ENCODE measurements at places on chromosomes 3 and 15.

GRCh38 chr3:184737641-184738505, 26.0 kb upstream of the MAGEF1 start:
- no peak for DNase-seq

- DNase-seq: no peak
Observed at GRCh38 chr3:191066669-191067068, 132.4 kb upstream of the OSTN start.

DNA sequence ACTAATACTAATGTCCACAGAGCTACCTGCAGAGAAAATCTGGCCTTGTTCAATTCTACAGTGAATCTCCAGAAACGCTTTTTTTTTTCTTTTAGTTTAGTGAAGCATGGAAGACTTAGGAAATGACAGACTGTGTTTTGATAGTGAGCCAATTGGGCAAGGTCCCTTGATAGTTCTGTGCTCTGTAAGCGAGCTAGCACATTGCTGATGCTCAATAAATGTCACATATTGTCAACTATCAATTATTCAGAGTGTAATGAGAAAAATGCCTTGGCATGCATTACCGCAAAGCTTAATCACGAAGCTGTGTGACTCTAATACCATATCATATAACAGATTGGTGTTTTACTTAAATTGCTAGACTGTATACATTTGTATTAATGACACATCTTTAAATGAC, 5.2 kb upstream of the C3orf85 start:
- DNase-seq: no peak

DNA sequence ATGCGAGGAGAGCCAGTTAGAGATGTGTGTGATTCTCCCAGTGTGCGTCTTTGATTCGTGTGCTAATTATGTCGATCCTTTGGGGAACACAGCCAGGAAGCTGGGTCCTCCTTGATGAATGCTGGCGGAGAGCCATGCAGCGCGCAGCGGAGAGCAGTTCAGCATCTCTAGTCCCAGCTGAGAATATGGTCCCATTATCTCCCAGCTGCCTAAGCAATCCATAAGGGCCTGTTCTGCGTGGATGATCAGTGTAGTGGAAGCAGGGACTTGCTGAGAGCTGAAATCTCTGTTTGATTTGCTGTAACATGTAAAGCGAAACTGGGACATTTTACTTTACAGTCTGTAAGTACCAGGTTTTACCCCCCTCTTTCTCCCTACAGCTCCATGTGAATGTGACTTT, 412.7 kb downstream of the CNTN4 start:
- no peak for DNase-seq

- no peak for DNase-seq
Observed at GRCh38 chr3:180416111-180416594, 185.8 kb upstream of the TTC14 start.

DNA sequence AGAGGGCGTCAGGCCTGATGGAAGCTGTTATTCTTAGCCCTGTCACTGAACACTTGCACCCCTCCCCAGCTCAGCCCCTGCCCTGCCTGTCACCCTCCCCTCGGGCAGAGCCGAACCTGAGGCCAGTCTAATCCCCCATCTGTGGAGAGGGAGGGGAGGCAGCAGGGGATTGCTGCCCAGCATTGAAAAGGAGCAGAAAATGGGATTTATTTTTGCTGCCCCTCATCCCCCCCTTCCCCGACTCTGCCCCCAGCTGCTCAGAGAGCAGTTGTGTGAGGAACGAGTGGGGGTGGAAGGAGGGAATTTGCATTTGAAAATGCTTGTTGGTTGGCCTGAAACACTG, 71.6 kb downstream of the EPHB3 start:
- DNase-seq: no peak

DNA sequence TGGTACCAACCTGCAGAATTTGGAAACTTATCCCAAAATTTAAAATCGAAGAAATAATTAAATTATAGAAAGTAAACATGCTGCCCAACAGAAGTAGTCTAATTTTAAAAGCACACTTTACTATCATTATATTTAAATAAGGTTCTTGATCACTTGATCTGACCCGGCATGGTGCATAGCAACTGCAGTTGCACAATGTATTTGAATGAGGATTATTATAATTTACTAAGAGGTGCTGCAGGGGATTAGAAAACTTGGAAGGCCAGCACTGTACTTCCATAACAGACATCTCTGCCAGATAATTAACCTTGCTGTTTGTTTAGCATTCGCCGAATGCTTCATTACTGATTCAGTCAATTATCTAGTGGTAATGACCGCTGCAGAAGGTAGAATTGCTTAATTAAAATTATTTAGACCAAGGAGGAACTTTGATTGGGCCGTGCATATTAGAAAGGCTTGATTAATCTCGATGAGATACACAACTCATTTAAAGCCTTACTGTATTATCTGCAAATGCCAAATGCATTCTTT, 971.6 kb downstream of the ZPLD1 start:
- no peak for DNase-seq

GRCh38 chr3:196219194-196219969, 3.0 kb downstream of the SLC51A start:
- DNase-seq: no peak

DNA sequence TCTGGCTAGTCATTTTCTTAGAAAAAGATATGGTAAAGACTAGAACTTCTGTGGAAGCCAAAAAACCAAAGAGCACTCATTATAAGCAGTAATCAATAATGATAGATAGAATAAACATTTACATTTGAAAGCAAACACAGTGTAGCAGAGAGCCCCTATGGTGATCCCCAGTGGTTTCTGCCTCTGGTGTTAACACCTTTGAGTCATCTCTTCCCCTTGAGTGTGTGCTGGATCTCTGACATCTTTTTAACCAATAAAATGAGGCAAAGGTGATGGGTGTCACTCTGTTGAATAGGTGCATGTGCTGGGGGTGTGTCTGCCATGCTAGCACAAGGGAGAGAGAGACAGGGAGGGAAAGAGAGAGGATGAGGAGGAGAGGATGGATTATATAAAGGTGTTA, 121.6 kb downstream of the TFG start:
- DNase-seq: no peak

DNA sequence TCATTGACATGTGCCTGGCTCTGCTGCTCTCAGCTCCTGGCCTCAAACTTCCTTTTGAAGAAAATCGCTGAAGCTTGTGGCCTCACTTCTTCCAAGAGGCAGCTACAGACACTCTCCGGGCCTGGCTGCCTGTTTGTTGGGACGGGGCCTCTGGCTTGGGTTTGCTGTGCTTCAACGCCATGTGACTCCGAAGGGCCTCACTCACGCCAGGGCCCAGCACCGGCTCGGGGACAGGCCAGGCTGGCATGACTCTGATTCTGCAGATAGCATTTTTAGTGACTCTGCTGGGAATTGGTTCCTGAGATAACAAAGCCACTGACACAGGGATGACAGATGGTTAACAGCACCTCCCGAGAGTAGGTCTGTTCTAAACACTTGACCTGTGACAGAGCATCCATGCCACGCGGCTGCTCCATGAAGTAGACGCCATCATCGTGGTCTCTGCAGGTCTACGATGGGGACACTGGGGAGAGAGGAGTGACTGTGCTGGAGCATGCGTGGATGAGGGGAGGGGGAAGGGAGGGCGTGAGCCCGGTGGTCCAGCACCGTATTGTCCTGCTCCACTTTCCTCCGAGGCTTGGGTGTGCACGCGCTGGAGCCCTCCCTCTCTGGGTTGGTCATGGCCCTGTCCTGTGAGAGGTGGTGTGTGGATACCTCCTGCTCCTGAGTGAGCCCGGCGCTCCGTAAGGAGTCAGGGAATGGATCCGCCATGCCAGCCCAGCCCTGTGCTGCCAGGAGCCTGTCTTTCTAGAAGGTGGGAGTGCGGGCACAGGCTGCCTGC, 133.6 kb downstream of the TJP1 start:
- no peak for DNase-seq

DNA sequence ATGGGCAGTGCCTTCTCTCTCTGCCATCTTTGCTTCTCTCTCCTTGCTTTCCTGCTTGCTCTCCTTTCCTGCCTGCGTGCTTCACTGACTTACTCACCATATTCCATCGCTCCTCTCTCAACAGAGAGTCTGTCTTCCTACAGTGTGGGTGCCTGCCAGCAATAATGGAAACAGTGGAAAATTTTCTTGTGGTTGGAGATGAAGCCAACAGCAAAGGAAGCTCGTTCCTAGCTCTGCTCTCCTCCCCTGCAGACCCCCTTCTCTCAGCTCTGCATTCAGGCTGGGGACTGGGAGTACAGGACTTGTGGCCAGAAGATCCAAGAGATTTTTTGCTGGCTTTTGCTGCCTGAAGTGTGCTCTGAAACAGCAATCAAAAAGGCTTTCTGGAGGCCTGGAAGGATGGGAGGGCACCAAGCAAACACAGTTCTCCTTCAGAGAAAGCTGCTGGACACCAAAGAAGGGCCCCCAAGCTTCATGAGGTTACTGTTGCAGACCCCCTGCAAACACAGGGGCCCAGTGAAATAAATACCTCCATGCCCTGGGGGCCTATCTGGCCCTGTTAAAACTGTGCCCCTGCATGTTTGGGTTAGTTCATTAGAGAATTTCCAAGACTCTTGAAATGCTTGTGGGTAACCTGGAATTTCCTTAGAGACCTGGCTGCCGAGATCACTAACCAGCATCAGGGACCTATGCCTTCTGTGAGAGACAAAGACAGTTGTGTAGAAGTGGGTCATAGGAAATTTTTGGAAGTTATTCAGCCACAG, 149.9 kb upstream of the RASGRP1 start:
- no peak for DNase-seq

GRCh38 chr3:135623558-135623957, 342.0 kb upstream of the PPP2R3A start:
- no peak for DNase-seq

DNA sequence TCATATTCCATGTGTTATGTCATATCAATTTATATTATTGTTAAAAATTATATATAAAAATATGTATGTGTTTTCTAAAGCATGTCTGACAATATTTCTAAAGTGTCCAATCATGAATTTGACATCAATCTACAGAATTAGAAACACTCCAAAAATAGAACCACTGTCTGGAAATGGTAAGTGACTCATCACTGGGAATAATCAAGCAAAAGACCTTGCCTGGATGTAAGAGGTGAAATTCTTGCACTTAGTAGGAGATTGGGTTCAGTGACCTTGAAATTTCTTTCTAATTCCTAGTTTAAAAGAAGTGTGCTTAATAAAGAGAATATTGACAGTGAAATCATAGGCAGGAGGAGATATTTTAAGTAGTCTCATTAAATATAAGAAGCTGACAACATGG, 188.8 kb downstream of the ZNF385D start:
- no peak for DNase-seq

- no peak for DNase-seq
Observed at GRCh38 chr15:88646951-88647350, 8.1 kb downstream of the ISG20 start.

DNA sequence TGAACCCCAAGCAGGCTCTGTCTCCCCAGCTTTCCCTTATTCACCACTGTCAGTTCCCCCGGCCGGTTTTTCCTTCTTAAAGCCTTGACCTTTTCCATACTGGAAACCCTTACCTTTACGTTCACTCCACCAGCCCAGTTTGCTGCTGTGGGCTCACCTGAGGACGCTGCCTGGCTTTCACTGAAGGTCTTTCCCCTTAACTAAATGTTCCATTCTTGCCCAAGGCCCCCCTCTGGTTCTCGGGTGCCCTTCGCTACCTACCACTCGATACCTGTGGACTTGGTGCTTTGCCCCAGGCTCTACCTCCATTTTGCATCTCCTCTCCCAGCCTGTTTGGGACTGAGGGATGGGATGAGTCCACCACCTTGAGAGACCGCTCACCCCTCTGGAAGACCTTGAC, 851 bp downstream of the AP2M1 start:
- DNase-seq: no peak

- DNase-seq: no peak
Observed at GRCh38 chr15:80507638-80508316, 103.6 kb downstream of the ARNT2 start.

DNA sequence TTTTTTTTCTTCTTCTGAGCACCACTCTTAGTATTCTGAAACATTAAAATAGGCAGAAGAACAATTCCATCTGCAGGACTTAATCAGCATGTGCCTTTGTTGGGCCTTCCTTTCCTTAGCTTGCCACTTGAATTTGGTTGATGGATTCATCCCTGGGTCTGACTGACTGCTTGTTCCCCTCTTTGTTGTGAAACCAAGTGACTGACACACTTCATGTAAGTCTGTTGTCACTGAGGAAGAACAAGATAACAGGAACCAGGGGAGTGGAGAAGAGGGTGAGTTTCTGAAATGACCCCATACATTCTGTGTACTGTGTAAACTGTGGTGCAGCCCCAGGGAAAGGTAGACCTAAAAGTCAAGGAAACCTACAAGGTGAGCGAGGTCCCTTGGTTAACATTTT, 188.7 kb upstream of the TBC1D5 start:
- DNase-seq: no peak

- DNase-seq: no peak
Observed at GRCh38 chr3:122078235-122078935, 23.2 kb downstream of the CD86 start.

DNA sequence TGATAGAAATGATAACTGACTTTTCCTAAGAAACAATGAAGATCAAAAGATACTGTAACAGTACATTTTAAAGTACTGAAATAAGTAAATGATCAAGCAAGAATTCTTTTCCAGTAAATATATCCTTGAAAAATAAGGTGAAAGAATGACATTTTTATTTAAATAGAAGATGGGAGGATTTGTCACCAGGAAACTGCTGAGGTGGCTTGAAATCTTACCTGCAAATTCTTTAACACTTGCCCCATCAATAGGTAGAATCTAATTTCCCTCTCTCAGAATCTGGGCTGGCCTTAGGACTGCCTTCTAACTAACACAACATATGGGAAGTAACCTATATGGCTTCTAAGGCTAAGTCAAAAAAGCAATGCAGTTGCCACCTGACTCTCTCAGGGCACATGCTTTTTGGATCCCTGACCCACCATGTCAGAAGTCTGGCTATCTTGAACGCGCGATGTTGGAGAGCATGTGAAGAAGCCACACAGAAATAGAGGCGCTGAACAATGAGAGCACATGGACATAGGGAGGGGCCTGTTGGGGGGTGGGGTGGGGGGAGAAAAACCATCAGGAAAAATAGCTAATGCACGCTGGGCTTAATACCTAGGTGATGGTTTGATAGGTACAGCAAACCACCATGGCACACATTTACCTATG, 11.5 kb downstream of the ACSBG1 start:
- DNase-seq: no peak

- no peak for DNase-seq
Observed at GRCh38 chr3:39221141-39221530, 28.7 kb upstream of the XIRP1 start.

DNA sequence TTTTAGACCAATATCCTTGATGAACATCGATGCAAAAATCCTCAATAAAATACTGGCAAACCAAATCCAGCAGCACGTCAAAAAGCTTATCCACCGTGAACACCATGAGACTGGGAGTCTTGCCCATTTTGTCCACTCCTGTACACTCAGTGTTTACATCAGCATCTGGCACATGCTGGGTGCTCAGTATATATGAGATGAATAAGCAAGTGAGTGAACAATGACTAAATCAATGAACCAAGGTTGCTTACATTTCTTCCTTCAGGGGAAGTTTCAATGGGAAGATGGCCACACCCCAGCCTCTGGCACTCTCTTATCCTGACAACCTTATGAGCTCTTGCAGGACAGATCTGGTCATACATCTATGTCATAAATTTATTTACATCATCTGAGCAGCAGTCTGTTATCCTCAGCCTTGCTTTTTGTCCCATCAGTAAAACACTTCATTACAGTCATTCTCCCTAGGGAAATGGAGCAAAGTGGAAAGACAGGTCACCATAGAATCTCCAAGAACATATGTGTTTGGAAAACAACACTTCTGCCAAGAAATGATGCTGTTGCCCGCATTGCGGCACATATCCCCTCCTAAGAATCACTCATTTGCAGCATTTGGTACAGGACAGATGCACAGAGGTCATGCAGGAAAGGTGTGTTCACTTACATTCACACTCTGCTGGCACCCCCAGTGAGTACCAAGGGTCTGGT, 171.8 kb upstream of the EIF1B start:
- DNase-seq: no peak

- no peak for DNase-seq
Observed at GRCh38 chr15:92101708-92102394, 248.3 kb downstream of the SLCO3A1 start.
